Activated CD8-positive, alpha-beta memory T cell treated with anti-CD3 and anti-CD28 coated beads for 4 hours (primary cell): ENCODE measurements at places on chromosomes 7 and 10.

- DNase-seq = no peak
Measured at GRCh38 chr7:131897790-131898165, 341.4 kb upstream of the PODXL start.

GRCh38 chr10:52479567-52479966 lies 165.5 kb downstream of the DKK1 start:
- DNase-seq = no peak

DNA sequence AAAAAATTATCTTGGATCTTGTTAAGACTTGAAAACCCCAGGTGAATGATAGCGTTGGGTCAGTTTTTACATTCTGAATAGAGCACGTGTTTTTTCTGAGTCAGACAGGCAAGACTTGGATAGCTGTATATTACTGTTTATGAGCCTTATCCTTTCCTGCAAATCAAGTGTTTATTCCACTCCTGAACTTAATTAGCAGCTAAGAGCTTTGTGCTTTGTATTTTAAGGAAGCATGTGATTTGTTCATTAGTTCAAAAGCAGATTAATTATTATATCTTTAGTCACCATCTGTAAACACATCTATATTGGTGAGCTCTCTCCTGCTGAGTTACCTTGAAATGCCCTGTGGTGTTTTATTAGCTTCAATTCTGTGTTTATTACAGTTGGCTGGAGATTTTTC lies 98.6 kb upstream of the PRPS1L1 start:
- DNase-seq = no peak

DNA sequence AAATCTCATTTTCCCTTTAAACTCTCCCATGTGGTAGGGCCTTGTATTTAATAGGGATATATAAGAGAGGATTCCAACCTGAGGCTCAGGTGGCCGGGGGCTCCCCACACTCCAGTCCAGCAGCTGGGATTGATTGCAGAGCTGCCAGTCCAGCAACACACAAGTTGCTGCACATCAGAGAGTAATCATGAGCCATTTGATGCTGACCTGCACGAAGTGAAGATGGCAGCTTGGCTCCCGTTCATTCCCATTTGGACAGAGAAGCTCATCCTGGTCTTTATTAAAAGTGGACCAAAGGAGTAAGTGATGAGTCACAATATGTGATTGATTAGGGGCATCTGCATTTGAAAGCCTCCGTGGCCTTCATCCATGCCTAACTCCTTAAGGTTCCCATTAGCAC lies 202.4 kb downstream of the PLXNA4 start:
- no peak for DNase-seq

DNA sequence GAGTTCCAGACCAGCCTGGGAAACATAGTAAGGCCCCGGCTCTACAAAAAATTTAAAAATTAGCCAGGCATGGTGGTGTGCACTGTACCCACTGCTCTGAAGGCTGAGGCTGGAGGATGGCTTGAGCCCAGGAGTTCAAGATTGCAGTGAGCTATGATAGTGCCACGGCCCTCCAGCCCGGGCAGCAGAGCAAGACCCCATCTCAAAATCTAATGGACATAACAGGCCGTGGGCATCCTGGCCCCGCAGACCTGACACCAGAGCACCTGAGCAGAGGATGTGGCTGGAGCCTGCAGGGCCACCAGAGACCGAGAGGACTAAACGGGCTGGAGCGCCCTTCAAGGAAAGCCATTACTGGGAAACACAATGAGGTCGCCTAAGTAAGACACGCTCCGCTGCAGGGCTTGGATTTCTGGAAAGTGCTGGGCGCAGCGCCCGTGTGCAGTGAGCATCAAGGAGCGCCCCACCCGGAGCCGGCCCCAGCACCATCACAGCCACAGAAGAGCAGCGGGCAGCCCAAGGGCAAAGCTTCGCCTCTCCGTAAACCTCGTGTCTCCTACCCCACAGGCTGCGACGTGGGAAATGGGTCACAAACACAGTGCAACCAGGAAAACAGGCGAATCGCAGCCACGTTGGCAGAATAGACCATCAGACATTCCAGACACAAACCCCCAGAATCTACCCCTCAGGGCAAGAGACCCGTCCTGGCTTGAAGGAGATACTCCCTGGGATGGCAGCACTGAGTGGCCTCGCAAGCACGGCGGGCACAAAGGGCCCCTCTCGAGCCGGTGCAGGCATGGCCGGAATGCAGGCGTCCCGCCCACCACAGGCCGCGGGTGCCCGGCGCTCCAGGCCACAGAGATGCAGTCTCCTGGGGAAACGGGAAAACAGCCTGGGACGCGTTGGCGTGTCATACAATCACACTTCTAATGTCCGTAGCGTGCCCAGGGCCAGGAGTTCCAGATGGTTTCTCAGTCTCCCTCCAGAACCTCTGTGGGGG lies 4.9 kb downstream of the RADIL start:
- DNase-seq = no peak

GRCh38 chr10:103254538-103255325 lies 9.0 kb downstream of the RPEL1 start:
- no peak for DNase-seq

DNA sequence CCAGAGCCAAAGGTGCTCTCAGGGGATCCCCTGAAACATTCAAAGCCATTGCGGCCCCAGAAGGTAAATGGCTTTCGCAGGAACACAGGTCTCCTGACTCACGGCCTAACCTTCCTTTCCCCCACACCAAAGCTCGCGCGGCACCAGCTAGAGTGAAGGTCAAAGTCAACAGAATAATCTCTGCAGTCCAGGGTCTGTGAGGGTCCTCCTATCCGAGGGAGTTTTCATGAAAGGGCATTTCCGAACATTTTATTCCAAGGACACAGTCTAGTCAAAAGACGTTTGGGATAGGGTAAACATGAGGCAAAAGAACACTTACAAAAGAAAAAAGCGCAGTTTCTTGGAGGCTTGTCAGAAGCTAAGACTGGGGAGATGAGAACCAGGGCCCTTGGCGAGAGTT lies 559 bp upstream of the STEAP2 start:
- no peak for DNase-seq

DNA sequence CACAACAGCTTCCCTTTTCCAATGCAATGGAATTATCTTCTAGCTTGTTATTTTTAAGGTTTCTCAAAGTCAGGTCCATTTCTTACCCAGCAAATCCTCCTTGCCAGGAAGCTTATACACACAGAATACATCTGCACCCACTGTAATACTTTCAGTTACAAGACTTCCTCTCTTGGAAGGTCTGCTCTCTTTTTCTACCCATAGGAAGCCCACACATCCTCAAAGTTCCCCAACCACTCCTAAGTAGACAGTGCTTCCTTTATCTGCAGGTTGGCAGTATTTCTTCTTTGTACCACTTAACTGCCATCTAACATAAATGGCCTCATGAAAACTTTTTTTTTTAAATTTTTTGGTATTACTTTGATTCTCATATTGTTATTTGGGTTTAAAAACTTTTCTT lies 155.6 kb downstream of the TAX1BP1 start:
- no peak for DNase-seq

DNA sequence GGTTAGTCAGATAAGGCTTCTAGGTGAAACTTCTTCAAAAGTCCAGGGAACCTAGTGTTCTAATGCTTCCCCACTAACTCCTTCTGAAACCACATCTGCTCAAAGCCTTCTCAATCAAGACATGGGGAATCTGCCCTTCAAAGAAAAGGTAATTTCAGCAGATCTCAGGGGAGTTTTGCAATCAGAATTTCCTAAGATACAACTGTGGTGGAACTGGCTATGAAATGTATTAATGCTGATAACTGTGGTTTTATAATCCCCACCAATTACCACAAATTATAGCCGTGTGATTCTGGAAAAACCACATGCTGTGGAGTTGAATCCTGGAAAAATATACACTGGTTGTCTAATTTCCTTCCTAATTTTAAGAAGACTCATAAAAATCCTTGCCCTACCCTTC lies 233.8 kb downstream of the SORCS1 start:
- DNase-seq = no peak

DNA sequence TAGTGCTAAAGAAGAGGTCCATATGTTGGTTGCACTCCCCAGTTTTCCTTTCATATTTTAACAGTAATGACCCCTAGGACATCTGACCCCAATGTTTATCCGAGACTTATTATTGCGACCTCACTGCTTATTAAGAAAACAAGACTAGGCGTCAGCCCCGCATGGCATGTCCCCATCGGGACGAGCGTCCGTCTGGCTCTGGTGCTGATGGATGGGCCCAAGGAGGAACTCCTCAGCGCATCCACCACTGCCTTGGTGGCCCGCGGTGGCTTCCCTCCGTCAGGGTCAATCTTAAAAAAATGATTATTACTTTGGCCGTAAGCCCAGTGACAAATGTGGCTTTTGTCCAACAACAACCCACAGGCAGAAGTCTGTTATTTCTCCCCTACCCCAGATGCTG lies 40.1 kb upstream of the CXCL12 start:
- no peak for DNase-seq

DNA sequence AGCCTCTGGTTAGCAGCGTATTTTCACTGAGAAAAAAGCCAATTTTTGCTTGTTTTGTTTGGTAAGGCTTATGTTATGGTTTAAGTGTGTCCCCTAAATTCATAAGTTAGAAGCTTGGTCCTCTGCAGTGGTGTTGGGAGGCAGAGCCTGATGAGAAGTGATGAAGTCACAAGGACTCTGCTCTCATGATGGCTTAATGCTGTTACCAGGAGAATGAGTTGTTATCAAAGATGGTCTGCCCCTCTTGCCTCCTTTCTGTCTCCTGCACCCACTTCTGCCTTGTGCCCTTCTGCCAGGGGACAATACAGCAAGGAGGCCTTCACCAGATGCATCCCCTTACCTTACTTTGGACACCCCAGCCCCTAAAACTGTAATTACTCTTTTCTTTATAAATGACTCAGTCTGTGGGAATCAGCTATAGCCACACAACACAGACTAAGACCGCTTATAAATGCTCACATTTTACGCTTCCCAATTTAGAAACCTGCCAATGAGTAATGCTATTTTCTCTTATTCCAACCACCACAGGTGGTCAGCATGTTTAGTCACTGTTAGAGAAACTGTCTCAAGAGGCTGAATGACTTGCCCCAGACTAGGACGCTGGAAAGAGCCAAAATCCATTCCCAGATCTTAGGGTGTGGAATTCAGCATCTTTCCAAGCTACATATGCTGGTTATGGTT lies 6.1 kb upstream of the PKD1L1 start:
- no peak for DNase-seq

- DNase-seq = no peak
Measured at GRCh38 chr10:33521062-33521461, 186.6 kb upstream of the NRP1 start.

DNA sequence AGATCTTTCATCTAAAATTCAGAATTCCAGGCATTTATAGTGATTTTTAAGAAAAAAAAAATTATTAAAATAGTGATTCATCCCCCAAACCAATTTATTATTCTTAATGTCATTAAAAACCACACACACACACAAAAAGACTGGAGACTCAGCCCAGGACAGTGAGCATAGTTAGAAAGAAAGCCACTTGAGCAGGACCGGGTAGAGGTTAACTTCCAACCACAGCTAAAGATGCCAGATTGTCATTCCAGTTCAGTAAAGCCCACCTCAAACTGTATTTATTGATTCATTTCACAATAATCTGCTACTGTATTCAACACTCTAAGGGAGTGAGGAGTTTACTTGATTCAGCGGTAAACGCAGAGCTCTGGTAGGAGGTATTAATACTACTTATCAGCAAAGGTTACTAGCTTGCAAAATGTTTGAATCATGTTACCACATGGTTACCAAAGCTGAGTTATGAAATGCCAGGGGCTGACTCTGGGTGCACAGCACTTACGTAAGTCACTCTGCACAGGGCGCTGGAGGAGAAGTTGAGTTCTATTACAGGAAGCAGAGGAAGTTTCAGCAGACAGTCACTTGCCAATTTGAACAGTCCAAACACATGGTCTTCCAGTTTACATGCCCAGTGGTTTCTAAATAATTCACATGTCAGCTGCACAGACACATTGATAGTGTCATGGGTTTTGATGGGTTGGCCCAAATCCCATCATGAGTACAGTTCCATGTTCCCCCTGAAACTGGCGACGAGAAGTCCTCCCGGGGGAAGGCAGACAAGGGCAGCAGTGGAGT lies 64.6 kb downstream of the KLF6 start:
- no peak for DNase-seq

DNA sequence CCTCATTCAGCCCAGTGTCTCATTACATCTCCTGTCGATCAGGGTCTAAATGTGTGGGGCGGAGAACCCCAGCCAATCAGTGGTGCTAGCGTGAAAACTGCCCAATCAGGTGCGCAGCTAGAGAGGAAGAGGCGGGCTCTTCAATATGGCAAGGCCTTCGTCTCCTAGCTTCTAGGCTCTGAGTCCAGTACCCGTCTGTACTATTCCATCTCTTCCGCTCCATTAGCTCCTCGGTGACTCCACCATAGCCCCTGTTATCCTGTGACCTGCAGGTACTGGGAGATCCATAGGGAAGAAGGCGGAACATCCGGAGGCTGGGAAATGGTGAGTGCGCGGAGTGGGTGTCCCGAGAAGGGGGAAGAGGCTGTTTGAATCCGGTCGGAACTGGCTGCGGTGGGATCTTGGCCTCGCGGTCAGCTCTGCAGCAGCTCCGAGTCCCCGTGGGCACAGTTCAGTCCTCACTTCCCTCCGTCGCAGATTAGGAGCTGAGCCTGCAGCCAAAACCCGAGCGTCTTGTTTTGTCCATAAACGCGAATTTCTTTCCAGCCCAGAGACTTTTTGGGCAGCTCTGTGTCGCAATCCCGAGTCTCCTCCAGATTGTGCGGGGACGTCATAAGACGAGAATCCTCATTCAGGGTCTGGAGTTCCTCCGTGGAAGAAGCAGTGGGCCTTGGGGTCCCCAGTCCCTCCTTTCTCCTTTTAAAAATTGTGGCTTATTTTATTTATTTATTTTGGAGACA lies at the start of gene ZNF727:
TSS of gene ZNF727 (plus strand) at position 134 of the 740 bp plus-strand sequence. CDS start at position 322, 188 bp downstream.
- no peak for DNase-seq

DNA sequence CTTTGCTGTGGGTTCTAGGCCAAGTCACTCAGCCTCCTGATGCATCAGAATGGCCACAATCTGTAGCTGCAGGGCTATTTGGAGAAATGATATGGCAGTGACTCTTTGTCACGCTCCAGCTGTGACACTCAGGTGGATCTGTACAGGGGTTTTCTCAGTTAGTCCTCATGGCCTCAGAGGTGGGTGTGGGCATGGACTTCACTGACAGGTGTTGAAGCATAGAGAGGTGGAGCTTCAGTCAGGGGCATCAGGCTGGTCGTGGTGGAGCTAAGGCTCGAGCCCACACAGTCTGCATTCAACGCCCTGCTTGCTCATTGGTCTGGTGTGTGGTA lies 21.2 kb downstream of the PALD1 start:
- DNase-seq = no peak

- no peak for DNase-seq
Measured at GRCh38 chr10:24847112-24848070, 105.0 kb downstream of the PRTFDC1 start.

- DNase-seq = no peak
Measured at GRCh38 chr7:129213828-129214227, 11.0 kb upstream of the AHCYL2 start.

GRCh38 chr10:3393958-3394357 lies 221.4 kb upstream of the PITRM1 start:
- DNase-seq = no peak
